ENCODE measurements at places on chromosomes 7 and 10. TPM values are rescaled to one million over a fixed set of nuclear protein-coding genes. Genes with fewer than 3 reads are reported as not detected.

GRCh38 chr10:70809726-70810125 is 6.0 kb upstream of the SGPL1 start:
- no peak for DNase-seq

- no peak for DNase-seq
These were observed 141.5 kb upstream of the DKK1 start for GRCh38 chr10:52172581-52172980.

GRCh38 chr7:124566583-124566982 is 199.0 kb downstream of the GPR37 start:
- DNase-seq = no peak

GRCh38 chr10:112314822-112315474 is 31.7 kb downstream of the TECTB start:
- DNase-seq = peak; percentile 84

PPP1R3C gene
- 180 TPM for total RNA-seq
